ENCODE measurements at places on chromosomes 3 and 15.

DNA sequence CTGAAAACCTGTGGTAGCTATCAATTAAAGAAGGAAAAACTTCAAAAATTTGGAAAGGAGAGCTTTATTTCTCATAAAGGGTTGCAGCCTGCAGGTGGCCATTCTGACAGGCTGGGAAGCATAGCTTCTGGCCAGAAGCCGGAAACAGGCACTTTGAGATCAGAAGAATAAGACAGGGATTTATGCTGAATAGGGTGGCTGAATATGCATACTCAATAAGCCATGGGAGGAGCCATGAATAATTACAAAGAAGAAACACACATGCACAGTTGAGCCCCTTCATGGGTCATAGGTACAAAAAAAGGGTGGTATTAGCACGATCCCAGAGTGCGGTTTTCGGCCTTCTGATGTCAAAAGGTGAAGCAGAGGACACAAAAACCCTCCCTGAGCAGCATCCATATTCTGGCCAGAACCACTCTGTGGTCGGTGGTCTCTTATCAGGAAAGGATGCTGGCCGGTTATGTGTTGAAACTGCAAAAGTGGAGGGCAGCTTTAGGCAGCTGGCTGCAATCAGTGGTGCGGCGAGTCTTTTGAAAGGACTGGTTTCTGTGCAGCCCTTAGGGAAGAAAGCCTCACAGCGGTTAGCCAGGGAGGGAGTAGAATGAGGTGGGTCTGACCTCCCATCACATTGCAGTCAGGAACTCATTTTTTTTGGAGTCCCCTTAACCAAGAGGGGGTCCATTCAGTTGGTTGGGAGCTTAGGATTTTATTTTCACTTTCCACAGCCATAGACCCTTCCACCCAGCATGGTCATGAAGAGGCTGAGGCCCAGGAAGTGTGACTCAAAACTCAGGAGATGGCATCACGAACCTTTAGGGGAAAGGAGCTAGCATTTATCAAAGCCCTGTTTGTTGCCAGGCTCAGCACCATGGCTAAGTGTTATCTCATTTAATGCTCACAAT lies 34.7 kb upstream of the CCDC174 start:
- no peak for DNase-seq

GRCh38 chr3:42402394-42403096 lies 7.9 kb downstream of the LYZL4 start:
- no peak for DNase-seq

DNA sequence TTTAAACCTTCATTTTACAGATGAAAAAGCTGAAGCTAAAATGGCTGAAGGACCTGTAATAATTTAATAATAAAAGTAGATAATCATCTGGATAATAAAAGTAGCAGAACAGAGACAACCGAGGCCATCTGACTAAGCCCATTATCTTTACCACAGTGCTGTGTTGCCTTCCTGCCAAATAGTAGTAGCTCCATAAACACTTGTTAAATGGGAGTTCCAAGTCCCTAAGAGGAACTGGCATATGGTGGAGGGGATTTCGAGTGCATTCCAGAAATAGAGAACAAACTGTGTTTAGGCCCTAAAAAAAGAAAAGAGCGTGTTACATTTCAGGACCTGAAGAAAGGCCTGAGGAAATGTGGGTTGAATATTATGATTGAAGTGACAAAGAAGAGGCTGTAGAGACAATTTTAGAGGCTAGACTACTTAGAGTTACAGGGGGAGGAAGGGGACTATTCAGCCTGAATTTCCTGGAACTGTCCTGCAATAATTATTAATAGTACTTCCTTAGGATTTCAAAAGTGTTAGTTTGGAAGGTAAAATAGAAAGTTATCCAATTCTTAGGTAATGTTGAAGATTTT lies 424.3 kb downstream of the ROBO2 start:
- DNase-seq = no peak

DNA sequence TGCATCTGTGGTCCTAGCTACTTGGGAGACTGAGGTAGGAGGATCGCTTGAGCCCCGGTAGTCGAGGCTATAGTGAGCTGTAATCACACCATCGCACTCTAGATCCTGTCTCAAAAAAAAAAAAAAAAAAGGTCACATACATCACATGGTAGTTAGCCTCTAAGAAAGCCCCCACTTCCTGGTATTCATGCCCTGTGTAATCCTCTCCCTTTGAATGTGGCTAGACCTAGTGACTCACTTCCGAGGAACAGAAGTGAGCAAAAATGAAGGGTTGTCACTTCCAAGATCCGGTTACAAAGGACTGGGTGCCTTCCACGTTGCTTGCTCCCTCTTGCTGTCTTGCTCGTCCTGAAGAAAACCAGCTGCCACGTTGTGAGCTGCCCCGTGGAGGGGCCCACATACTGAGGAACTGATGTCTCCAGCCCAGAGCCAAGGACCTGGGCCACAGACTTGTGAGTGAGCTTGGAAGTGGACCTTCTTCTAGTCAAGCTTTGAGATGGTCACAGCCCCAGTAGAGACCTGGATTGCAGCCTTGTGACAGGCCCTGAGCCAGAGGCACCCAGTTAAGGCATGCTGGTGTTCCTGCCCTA lies 12.6 kb upstream of the LCTL start:
- DNase-seq = no peak

DNA sequence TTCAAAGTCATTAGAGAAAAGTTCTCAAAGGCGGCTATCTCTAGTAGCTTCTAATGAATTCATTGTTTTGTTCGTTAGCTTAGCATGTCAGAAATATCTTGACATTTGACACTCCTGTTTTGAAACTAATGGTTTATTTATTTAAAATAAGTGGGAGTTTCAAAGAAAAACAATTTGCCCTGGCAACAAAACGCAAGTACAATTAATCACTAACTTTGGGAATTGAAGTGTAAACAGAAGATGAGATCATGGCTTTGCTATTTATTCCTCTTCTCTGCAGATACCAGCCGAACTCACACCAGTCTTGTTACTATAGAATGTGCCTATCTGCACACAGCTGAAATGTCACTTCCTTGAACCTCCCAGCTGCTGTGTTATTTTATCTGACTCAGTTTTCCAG lies 27.5 kb downstream of the MASP1 start:
- no peak for DNase-seq

- no peak for DNase-seq
These were observed 87.1 kb downstream of the PDCD6IP start for GRCh38 chr3:33885496-33885895.

GRCh38 chr3:98343647-98344507 lies 9.8 kb upstream of the OR5K4 start:
- DNase-seq = peak; percentile 35

- DNase-seq = no peak
These were observed 440.4 kb downstream of the FHIT start for GRCh38 chr3:60810881-60811280.
